ENCODE measurements at places on chromosomes 5 and 9.

DNA sequence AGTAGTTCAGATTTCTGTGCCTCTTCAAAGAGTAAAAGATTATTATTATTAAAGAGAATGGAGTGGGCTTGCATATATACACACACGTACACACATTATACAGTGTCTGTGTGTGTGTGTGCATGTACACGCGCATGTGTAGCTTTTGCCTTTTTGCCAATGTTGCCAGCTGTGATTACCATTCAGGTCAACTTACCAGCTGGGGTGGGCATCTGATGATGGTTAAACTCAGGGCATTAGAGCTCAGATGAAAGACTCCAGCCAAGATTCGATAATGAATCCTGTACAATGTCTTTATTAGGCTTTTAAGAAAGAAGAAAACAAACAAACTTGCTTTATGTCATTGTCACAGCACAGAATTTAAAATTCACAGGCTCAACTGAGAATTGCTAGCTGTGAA, 296.5 kb upstream of the DMAC1 start:
- DNase-seq, result no peak

DNA sequence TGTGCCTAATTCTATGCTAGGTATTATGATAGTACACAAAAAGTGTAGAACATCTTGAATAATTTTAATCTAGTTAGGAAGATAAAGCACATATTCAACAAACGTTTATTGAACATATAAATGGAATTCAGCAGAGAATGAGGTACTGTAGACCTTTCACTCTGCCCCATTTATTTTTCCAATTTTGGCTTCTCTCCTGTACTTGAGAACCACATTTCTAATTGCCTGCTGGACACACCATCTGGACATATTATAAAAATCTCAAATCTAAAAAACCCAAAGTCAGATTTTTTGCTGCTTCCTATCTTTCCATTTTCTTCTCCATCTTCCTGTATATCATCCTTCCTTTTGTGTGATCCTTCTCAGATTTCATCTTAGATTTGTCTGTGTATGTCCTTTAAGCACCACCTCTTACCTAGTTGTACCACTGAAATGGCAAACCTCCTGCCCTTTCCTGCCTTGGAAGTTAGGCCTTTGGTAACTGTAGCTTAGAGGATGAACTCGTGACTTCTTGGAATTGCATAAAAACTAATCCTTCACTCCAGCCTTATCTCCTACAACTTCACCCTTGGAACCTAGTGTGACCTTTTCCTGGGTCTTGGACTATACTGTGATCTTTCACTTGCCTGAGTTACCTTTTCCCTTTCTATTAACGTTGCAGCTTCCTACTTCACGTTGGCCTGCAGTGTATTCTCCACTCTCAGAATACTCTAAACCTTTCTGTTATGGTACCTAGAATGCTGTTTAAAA, 8.8 kb downstream of the SLC26A2 start:
- no peak for DNase-seq

GRCh38 chr5:166535641-166536040, 1755.8 kb upstream of the WWC1 start:
- no peak for DNase-seq

DNA sequence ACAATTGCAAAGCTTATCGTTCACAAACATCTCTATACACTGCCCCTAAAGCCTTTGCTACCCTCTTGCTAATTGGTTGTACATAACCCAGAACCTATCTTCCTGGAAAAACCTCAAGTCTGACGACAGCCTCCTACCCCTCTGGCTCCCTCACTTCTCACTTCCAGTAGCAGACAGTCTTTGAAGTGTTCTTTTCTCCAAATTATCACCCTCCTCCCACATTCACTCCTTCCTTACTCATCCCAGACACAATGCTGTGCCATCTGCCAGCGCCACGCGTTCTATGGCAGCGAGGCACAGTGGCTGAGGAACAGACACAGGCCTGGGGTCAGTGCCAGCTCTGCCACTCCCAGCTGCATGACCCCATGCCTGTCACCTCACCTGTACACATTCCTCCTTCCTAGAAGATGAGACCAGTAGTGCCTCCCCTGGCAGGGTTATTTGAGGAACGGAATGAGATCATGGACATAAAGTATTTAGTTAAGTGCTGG, 27.7 kb downstream of the CLTA start:
- no peak for DNase-seq

DNA sequence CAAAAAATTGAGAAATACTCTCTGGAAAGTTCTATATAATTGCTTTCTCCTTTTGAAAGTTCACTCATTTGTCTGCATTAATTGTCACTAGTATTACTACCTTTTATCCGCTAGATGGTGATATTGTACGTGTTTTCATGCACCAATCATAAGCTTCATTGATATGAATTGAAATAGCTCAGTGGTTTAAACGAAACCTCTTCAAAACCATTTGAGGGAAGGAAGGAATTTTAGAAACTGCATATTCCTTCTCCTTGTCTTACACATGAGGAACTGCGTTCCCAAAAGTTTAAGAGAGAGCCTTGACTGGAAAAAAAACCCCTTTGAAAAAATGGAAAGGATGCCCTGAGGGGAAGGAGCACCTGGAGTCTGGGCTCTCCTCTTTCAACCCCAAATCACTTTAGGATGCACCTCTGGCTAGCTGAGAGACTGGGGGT, 98.6 kb downstream of the YTHDC2 start:
- no peak for DNase-seq

Data from stimulated activated CD8-positive, alpha-beta memory T cell treated with anti-CD3 and anti-CD28 coated beads, Interleukin-7, amount 100 ng/mL, for 4 hours (primary cell).